ENCODE measurements at places on chromosomes 7 and 10.
A peak's percentile ranks its signal among the peaks of the same experiment; 100 is the strongest.

DNA sequence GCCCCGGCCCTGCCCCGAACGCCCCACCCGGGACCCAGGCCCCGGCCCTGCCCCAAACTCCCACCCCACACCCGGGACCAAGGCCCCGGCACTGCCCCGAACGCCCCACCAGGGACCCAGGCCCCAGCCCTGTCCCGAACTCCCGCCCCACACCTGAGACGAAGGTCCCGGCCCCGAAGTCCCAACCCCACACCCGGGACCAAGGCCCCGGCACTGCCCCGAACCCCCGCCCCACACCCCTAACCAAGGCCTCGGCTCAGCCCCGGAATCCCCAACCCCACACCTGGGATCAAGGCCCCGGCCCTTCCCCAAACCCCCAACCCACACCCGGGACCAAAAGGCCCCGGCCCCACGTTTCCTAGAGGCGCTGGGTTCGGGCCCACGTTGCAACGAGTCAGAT lies 1.1 kb upstream of the LARP4B start:
- no peak for DNase-seq

DNA sequence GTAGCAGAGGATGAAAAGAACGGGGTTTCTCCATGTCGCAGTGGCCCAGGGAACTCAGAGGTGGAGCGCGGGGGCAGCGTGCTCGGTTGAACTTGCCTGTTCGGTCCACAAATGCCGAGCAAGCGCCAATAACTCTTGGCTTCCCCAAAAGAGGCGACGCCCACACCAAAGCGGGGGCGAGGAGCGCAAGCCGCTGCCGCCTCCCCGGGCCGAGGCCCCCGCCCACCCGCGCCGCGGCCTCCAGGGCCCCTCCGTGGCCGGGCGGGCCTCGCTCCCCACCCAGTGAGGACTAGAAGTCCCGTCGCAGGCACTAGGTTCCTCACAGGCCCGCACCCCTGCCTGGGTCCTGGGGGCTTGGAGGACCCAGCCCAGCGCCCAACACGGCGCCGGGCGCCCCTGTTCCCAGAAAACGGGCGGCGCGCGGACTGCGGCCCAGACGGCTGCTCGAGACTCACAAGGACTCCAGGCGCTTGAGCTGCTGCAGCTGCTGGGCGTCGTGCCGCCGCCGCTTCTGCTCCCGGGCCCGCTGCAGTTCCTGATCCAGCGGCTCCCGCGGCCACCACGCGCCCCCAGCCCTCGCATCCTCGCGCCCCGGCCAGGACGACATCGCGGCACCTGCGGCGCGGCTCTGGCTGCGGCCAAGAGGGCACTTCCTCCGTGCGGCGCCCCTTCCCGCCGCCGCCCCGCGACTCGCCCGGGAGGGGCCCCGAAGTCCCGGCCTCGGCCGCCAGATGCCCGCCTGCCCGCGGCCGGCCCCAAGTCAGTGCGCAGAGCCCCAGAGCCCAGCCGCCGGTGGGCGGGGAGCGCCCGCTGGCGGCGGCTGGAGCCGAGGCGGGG lies 14.6 kb upstream of the FKBP9 start:
- DNase-seq = peak; percentile 83

- no peak for DNase-seq
These were observed 17.0 kb upstream of the PCBD1 start for GRCh38 chr10:70905071-70906021.

DNA sequence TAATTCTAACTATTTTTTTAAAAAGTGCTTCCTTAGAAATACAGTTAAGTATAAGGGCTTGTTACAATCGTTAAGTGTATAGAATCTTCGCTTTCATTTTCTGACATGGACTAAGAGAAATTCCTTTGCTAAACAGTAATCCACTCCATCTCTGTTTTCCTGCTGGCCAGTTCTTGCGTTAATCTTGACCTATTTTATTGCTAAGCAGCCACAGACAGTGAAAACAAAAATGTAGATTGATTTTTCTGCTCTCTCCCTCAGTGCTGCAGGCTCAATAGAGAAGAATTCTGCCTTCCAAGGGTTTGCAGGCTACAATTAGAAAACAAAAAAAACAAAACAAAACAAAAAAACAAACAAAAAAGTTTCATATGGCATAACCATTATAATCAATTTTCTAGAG lies 310.4 kb upstream of the ADARB2 start:
- DNase-seq = no peak

GRCh38 chr10:14144451-14144850 lies 186.3 kb downstream of the FRMD4A start:
- DNase-seq = no peak

- DNase-seq = no peak
These were observed 229.3 kb downstream of the MAD1L1 start for GRCh38 chr7:2003451-2003930.

- DNase-seq = peak; percentile 54
These were observed at the start of gene CAV1 for GRCh38 chr7:116524609-116525297. Gene CAV1 (plus strand): TSS chr7:116525036. CDS start chr7:116525063, 27 bp downstream.

DNA sequence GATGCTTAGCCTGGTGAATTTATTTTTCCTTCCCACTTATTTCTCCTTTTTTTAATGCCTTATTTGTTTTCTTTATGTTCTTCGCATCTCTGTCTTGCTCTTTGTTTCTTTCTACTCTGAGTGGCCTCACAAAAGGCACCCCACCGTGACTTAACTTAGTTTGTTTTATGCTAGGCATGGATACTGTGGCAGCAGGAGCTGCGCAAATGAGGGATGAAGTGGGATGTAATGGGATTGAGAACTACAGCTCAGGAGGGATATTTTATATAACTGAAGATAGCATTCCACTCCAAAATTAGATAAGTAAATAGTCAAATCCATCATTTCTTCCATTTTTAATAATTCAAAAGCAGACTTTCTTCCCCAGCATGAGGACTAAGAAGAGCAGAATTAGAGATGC lies 1.7 kb upstream of the CACNA2D1 start:
- no peak for DNase-seq

DNA sequence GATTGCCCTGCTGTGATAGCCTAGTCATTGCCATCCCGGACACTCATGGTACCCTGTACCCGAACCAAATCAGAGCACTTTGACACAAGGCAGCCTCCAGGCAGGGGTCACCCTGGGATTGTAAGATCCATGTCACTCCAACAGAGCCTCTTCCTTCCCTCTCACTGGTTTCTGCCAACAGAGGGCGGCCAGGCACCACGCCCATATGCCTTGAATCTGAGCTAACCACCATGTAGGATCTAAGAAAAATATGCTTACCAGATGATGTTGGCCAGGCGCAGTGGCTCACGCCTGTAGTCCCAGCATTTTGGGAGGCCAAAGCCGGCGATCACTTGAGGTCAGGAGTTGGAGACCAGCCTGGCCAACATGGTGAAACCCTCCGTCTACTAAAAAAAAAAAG lies 389.2 kb upstream of the KLF6 start:
- DNase-seq = peak; percentile 29

DNA sequence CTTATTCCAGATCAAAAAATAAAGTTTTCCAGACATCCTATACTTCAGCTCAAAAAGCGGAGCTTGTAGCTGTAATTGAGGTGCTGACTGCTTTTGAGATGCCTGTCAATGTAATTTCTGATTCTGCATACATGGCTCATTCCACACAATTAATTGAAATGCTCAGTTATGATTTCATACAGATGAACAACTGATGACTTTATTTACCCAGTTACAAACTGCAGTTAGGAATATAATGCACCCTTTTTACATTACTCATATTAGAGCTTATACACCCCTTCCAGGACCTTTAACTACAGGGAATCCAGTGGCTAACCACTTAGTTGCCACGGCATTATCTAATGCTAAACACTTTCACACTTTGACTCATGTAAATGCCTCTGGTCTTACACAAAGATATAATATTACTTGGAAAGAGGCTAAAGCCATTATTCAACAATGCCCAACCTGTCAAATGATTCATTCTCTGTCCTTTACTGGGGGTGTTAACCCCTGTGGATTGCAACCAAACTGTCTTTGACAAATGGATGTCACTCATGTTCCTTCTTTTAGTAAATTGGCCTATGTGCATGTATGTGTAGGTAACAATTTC lies 147.3 kb downstream of the ZNF33B start:
- no peak for DNase-seq

GRCh38 chr10:33927347-33927746 lies 592.9 kb upstream of the NRP1 start:
- no peak for DNase-seq

- peak; percentile 85 for DNase-seq
These were observed 27.9 kb upstream of the CUL1 start for GRCh38 chr7:148670807-148671206.

DNA sequence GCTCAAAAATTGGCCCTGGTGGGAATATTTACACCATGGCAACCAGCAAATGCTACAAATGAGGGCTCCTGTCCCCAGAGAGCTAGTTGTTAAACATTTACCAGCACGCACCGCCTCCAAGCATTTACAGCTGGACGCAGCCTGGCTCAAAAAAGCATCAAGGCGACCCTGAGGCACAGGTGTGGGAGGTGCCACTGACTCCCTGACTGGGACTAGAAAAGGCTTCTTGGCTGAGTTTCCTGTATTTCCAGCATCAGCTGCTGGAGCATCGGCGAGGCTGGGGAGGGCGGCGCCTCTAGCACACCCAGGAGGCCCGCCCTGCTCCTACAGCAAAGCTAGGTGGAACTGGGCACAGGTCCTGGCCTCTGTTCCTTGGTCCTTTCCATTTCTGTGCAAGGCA lies 43.5 kb upstream of the ZRANB1 start:
- no peak for DNase-seq

GRCh38 chr7:36181668-36182067 lies 28.6 kb downstream of the EEPD1 start:
- DNase-seq = no peak

DNA sequence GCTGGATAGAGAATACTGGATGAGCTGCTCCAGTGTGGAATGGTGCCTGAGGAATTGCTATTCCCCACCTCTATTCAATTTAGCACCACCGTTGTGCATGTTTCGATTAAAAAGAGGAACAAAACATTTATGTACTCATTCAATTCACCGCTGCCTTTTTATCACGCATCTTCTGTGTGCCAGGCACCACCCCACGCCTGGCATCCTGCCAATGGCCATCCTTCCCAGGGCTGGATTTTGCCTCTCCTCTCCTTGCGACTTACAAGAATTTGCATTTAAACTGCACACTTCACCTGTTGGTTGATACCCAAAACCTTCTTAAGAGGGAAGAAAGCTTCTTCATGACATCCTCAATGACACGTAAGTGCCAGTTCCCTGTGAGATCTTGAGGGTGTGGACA lies 110.2 kb upstream of the DPP6 start:
- peak; percentile 2 for DNase-seq

- peak; percentile 87 for DNase-seq
These were observed 268.9 kb upstream of the KLF6 start for GRCh38 chr10:4053940-4054339.

DNA sequence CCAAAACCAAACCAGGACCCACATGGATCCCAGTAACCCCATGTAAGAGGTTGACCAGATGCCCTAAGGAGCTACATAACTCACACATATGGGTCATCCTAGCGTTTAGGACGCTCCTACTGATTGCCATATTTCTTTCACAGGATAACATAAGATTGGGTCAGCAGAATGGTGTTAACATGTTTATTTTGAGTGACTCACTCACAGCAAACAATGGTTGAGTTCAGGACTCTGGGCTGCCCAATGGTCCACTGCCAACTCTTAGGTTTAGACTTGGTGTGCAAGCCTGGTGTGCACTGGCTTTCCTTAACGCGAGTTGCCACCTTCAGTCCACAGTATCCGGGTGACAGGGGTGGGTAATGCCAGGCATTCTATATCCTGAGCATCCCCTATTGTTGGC lies 211.5 kb downstream of the GPAM start:
- DNase-seq = no peak

Data from KBM-7 (cell line).